MG63 (cell line): ENCODE measurements at places on chromosomes 2 and 18.

DNA sequence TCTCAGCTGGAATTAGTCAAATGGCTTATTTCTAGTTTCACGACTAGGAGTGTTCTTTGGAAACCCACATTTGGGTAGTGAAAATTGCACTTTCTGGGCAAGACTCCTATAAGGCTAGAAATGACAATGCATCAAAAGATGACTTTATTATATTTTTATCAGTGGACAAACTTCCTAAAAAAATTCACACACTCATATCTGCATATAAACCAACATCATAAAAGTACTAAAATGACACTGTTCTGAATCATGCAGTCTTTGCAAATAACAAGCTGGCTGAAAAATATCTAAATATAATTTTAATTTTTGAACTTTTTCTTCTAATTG lies 17.6 kb downstream of the MXD1 start:
- DNase-seq: no peak

- no peak for DNase-seq
These were observed 47.8 kb downstream of the ZAP70 start for GRCh38 chr2:97761192-97761591.

DNA sequence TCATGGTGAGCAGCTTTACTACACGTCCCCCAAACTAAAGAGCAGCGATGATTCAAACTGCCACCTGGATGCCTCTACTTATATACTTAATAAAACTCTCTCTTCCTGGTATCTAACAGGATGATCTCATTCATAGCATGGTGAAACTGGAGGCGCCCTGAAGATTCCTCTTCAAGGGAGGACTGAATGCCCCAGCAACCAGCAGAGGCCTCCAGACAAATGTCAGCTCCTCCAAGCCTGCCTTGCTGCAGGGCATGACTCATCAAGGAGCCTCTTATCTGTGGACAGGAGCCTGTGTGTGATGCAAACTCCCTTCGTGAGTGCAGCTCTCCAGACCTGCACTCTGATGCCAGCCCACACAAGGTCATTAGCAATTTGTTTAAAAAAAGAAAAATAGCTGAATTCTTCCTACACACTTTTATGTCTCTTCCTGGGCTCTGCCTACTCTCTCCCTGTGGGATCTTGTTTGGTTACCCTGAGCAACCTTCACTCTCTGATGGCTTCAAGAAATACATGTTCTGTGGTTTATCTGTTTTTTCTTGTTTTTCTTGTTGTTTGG lies 30.2 kb downstream of the LONRF2 start:
- DNase-seq: peak; percentile 93

- DNase-seq: no peak
These were observed 239.9 kb downstream of the ZEB2 start for GRCh38 chr2:144280009-144280408.

DNA sequence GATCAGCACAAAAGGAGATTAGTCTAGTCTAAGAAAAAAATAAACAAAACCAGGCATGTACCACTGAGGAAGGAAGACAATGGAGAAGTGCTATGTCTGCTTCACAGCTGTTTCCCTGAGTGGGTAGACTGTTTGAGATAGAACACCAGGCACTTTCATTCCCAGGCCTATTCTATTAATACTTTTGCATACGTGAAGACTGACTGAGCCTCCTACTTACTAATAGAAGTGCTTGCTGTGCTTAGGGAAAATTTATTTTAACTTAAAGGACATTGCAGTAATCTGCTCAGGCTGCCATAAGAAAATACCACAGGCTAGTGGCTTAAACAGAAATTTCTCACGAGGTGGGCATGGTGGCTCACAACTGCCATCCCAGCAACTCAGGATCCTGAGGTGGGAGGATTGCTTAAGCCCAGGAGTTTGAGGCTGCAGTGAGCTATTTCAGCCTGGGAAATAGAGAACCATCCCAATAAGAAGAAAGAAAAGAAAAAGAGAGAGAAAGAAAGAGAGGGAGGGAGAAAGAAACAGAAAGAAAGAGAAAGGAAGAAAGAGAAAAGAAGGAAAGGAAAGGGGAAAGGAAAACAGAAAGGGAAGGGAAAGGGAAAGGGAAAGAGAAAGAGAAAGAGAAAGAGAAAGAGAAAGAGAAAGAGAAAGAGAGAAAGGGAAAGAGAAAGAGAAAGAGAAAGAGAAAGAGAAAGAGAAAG lies 33.0 kb downstream of the CMPK2 start:
- no peak for DNase-seq

DNA sequence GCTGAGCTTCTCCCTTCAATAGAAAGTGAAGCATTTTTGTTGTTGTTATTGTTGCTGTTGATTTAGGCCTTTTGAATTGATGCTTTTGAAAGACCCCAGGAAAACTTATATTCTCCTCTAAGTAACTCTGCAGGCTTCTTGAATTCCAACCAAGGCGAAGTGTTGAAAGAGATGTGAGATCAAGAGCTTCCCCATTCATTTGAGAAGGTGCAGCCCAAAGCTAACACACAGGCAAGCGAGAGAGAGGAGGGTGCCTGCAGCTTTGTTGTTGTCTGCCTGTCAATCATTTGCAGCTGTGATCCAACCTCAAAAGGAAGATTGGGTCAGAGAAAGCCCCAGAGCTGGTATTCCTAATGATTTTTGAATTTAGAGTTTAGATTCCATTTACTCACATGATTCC lies 963.6 kb upstream of the CNTNAP5 start:
- no peak for DNase-seq

DNA sequence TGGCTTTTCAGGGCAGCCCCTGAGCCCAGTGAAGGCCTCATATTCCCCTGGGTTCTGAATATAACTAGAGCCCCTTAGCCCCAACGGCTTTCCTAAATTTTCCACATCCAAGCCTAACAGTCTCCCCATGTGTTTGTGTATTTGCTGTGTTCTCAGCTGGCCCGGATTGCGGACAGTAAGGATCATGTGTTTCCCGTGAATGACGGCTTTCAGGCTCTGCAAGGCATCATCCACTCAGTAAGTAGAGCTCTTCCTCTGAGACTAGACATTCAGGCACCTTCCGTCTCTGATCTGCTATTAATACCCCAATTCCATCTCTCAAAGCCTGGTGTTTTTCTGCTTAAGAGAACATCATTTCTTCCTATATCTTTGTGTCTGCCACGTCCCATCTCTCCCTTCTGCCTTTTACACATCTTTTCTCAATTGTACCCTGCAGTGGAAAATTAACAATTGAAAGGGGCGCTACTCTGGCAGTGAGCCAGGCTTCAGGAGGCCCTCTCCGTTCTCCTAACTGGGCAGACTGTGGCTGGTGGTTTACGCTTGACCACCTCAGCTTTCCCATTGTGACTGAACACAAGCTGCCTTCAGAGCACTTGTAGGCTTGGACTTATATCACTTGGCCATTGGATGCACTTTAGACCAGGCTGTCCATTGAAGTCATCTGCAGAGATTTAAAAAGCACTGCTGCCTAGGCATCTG lies 64.4 kb downstream of the ANTXR1 start:
- no peak for DNase-seq

GRCh38 chr18:8609659-8610458 lies 622 bp downstream of the RAB12 start:
- peak; percentile 7 for DNase-seq

DNA sequence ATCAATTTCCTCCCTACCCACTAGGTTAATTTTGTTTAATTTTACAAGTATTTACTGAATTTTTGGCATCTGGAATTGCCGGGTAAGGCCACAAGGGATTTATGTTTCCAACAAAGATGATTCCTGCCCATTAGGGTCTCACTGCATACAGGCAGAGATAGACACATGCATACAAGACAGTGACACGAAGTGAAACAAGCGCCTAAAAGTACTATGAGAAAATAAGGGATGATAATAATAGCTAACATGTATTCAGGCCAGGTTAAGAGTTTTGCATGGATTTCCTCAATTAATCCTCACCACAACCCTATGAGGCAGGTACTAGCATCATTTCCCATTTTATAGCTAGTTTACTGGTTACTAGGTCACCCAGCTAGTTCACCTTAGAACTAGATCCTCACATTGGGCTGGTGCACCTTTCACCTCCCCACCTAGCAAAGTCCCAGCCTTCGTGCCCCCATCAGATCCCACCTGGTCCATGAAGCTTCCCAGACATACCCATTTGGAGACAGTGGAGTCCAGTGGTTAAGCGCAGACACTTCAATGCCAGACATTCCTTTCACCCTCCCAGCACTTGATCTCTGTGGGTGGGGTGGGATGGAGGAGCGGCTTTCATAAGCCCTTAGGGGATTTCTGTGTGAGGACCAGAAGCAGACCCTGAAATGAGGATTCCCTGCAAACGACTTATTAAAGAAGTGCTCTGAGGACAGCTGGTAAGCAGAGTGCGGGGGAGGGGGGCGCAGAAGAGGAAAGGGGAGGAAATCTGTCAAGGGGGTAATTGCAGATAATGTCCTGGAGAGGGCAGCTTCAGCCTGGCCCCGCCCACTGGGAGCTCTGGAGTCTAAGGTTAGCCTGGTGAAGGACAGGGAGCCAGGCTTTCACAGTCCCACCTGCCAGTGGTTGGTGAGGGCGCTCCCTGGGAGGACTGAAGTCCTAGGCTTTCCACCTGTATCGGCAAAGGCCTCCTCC lies 5.8 kb upstream of the DGUOK start:
- DNase-seq: peak; percentile 26

GRCh38 chr18:50009773-50010335 lies 185.1 kb downstream of the MYO5B start:
- peak; percentile 14 for DNase-seq
